ENCODE measurements at places on chromosomes 2 and 18. TPM values are rescaled to one million over a fixed set of nuclear protein-coding genes. Genes with fewer than 3 reads are reported as not detected.

Gene KCNIP3
- polyA plus RNA-seq, result 3.9 TPM

Gene ZNF521
- polyA plus RNA-seq, result 7.2 TPM

Gene POU3F3
- 0.07 TPM for polyA plus RNA-seq

Gene GBX2
- not detected for polyA plus RNA-seq

Gene GALNT13
- 4.6 TPM for polyA plus RNA-seq

Gene GPR45
- polyA plus RNA-seq, result not detected

Gene FOXD4L1
- 0.07 TPM for polyA plus RNA-seq

Gene CDH2
- polyA plus RNA-seq, result 75.6 TPM

Gene POTEJ
- 0.02 TPM for polyA plus RNA-seq

Gene CD8A
- polyA plus RNA-seq, result 1.1 TPM

Gene ARHGAP28
- 0.93 TPM for polyA plus RNA-seq

Gene EFEMP1
- polyA plus RNA-seq, result 131 TPM

Gene CAMKMT
- 4.6 TPM for polyA plus RNA-seq

Gene RIT2
- not detected for polyA plus RNA-seq

Gene WIPF1
- 12.2 TPM for polyA plus RNA-seq

Gene INPP5D
- polyA plus RNA-seq, result 3.6 TPM

Gene SOX11
- 0.93 TPM for polyA plus RNA-seq

Gene UGT1A4
- polyA plus RNA-seq, result 0.07 TPM

Gene ANO7
- polyA plus RNA-seq, result 1.1 TPM

Gene RAB6C
- 0.07 TPM for polyA plus RNA-seq

Gene SCN9A
- polyA plus RNA-seq, result 0.43 TPM

Gene VAMP8
- polyA plus RNA-seq, result 24.9 TPM

Data from right cardiac atrium (tissue), 5 donors.